ENCODE measurements at places on chromosomes 6 and 20. TPM values are rescaled to one million over a fixed set of nuclear protein-coding genes. Genes with fewer than 3 reads are reported as not detected.

The OPRM1 gene
- total RNA-seq: not detected

The CCN6 gene
- total RNA-seq: not detected

The GPSM3 gene
- total RNA-seq: 3.5 TPM

The HFE gene
- total RNA-seq: 7.7 TPM

The FAM184A gene
- 0.64 TPM for total RNA-seq

The ADGB gene
- not detected for total RNA-seq

The HLA-DRA gene
- total RNA-seq: 32.0 TPM

The LINC00237 gene
- total RNA-seq: not detected

The LRRN4 gene
- 0.19 TPM for total RNA-seq

The MUC21 gene
- not detected for total RNA-seq

The WRNIP1 gene
- 34.0 TPM for total RNA-seq

The AVP gene
- not detected for total RNA-seq

The HDGFL1 gene
- total RNA-seq: not detected

The TDRD6 gene
- 0.87 TPM for total RNA-seq

The OR2H2 gene
- not detected for total RNA-seq

The CENPQ gene
- total RNA-seq: 6.9 TPM

The SDCBP2 gene
- 3.1 TPM for total RNA-seq

The TMEM200A gene
- 0.21 TPM for total RNA-seq

The VGLL2 gene
- 0.21 TPM for total RNA-seq

The PLAGL2 gene
- 8.2 TPM for total RNA-seq

The DEFB123 gene
- not detected for total RNA-seq

The PPIL1 gene
- 46.4 TPM for total RNA-seq

The HLA-DPA1 gene
- 328 TPM for total RNA-seq

All from heart right ventricle (tissue), 16 donors.